ENCODE measurements at places on chromosomes 1 and 21. TPM values are rescaled to one million over a fixed set of nuclear protein-coding genes. Genes with fewer than 3 reads are reported as not detected.

DNA sequence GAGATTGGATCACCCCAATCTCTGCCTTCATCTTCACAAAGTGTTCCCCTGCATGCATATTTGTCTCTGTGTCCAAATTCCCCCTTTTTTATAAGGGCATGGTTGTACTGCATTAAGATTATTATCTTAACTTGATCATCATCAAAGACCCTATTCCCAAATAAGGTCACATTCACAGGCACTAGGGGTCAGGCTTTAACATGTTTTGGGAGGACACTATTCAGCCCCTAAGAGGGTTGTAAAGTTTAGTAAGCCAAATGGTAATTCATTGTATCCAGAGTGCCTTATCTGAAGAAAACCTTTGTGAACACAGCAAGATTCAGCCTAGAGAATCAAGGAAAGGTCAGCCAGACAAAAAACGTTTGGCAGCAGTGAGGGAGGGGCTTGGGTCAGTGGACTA is 317.6 kb upstream of the PLD5 start:
- DNase-seq, result peak; percentile 22

DNA sequence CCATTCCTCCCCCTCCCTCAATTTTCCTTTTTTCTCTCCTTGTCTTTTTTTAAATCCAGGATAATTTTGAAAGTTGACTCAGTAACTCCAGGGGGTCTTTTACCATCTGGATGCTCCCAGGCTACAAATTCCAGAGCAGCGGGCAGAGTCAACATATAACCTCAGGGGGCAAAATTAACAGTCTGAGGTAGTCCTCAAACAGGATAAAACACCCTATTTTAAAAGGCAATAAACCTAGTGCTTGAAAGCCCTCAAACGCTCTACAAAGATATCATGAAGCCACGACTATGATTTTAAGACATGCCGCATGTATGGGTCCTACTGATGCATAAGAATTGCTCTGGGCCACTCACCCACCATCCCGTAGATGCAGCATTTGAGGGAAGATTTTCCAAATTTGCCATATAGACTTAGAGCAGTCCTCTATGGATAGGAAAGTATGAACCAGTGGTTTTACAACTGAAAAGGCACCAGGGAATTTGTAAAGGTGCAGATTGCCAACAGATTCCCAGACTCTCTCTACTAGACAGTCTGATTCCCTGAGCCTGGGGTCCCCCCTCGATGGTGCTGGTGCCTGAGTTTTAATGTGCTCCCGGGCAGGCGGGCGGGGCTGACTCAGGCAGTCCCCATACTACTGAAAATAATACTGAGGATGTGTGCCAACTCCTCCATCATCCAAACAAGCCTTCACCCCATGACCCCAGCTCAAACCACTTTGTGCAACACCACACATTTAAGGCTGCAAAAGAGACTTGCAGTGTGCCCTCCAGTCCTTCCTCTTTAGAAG is 37.2 kb downstream of the PTPN14 start:
- no peak for DNase-seq

DNA sequence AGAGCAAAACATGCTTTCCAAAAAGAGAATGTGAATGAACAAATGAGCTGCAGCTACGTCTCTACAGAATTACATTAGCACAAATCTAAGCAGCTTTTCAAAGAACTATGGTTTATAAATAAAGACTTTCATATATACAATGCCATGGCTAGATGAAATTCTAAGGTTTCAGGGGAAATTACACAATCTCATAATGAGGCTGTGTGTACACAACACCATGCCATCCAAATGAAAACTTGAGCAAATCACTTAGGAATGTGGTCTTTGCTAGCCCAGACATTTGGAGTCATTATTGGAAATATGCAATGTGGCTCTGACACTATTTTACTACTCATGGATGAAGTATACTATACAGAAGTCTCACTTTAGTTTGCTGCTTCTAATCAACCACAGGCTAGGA is 37.5 kb downstream of the SPAG17 start:
- DNase-seq, result no peak

DNA sequence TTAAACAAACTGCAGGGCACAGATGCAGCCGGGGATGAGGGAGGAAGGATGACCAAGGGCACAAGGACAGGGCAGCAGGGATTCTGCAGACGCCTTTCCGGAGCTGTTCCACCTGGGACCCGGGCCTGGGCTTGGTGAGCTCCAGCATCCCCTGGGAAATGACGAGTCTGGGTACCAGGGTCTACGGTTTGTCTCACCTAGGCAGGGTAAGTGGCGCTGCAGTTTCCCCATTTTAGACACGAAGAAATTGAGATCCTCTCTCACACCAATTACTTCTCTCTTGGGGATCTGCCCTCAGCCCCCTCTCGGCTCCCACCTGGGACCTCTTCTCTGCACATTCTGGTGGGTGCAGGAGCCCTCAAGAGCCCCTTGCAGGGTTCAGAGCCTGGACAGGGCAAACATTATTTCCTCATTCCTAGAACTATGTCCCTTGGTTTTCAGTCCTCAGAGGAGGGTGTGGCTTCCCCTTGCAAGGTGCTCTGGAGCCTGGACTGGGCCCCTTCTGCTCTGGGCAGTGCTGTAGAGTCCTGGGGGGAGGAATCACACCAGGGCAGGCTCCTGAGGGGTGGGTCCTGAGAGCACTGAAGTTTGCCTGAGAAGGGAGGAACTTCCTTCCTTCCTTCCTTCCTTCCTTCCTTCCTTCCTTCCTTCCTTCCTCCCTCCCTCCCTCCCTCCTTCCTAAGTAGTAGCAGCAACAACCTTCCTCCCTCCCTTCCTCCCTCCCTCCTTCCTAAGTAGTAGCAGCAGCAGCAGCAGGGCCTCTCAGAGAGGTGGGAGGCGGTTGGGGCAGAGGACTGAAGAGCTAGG is 16.0 kb downstream of the RAP1GAP start:
- DNase-seq, result peak; percentile 57

The AGT gene
- total RNA-seq, result not detected

The CR1L gene
- total RNA-seq, result 0.48 TPM

All from H7 (cell line).